ENCODE measurements at places on chromosomes 5 and 9.

DNA sequence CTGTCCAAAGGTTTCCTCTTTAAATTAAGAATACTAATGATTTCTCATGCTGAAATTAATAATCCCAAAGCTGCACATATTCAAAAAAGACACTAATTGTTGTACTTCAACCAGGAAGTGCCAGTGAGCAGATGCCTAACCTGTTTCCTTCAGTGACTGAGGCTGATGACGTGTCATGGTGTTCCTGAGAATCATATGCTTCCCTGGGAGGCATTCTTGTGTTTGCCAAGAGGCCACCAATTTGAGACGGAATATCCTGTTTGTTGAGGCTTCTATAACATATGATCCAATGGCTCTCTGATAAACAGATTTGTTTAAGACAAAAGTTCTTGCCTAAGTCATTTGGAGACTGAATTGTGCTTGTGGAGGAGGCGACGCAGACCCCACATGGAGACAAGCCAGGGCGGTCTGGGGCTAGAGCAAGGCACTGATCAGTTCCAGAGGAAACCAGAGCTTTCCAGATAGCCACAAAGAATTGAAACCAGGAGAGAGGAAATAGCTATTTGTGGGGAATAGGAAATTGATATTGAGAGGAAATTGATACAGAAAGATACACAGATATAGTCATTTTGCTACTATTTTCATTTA is 66.4 kb upstream of the ZNF608 start:
- no peaks in the 10 kb centered on the region for H3K36me3 ChIP-seq
- no peak for DNase-seq
- H3K4me3 ChIP-seq = no peak overlapping the region
- no peaks in the 10 kb centered on the region for H3K27me3 ChIP-seq
- H3K4me1 ChIP-seq = no peaks in the 10 kb centered on the region
- no peak overlapping the region for H3K27ac ChIP-seq

DNA sequence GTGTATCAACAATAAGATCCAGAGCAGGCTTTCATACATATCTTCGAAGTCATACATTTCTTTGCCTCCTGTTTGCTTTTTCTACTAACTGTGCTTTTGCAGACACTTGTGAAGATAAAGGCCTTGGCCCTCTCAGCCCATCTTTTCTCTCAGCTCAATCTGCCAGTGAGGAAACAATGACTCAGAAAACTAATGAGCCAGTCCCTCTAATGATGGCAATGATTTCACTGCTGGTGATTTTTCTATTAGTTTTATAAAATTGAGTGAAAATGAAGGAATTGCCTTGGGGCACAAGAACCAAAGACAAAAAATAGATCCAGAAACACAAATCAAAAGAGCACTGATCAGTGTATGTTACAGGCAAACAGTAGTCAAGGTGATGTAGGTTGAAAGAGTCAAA is 167.7 kb upstream of the PPP2R2B start:
- H3K36me3 ChIP-seq = no peaks in the 10 kb centered on the region
- no peak overlapping the region for H3K27ac ChIP-seq
- no peak for DNase-seq
- no peaks in the 10 kb centered on the region for H3K4me1 ChIP-seq
- H3K27me3 ChIP-seq = peaks cover 9% of the 10 kb centered on the region
- no peak overlapping the region for H3K4me3 ChIP-seq

DNA sequence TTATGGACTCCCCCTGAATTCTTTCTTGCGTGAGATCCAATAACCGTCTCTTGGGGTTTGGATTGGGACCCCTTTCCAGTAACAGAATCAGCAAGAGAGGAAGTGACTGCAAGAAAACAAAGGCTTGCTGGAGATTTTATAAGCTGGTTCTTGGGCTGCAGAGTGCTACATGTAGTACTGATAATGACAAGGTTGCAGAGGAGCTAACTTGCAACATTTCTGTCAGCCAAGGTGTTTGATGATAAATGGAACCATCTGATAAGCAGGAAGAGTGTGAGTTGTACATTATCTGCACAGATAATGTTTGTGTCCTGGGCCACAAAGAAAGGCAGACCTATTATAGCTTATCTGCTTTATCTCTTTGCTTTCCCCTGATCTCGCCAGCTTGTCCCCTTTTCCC is 37.1 kb downstream of the DNAJB5 start:
- H3K27ac ChIP-seq = no peak overlapping the region
- peaks cover 8% of the 10 kb centered on the region for H3K4me1 ChIP-seq
- H3K36me3 ChIP-seq = peaks cover 4% of the 10 kb centered on the region
- H3K27me3 ChIP-seq = no peaks in the 10 kb centered on the region
- H3K4me3 ChIP-seq = no peak overlapping the region
- DNase-seq = no peak

DNA sequence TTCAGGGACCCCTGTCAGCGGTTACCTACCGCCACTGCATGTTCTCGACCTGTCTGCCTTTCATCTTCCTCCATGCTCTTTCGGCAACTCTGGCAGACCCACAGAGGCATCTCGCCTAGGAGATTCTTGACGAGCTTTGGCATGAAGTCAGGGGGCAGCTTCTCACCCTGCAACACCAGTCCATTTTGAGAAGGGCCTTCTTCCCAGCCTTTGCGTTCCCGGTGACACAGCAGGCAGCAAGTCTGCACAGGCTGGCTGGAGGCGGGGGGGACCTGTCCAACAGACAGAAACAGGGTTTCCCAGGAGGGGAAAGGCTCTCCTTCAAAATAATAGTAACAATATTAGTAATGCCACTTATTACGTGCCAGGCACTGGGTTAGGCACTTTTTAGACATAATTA is 15.5 kb downstream of the FAM193B start:
- no peaks in the 10 kb centered on the region for H3K27me3 ChIP-seq
- no peak overlapping the region for H3K27ac ChIP-seq
- no peak for DNase-seq

DNA sequence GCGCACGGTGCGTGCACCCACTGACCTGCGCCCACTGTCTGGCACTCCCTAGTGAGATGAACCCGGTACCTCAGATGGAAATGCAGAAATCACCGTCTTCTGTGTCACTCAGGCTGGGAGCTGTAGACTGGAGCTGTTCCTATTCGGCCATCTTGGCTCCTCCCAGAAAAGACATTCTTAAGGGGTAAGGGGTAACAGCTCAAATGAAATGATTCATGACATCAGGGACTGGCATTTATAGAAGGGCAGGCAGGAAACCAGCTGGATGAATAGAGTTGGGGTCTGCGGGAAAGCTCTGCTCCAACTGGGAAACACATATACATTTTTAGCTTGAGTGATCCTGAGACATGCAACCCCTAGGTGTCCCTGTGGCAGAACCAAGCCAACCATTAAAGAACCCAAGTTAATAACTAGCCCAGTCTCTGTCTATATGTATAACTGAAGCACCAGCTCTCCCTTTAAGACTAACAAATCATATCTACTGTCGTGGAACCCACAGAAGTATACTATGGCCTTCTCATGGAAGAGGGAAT is 119.3 kb downstream of the LMNB1 start:
- DNase-seq = no peak
- peaks cover 3% of the 10 kb centered on the region for H3K36me3 ChIP-seq
- no peaks in the 10 kb centered on the region for H3K27me3 ChIP-seq
- no peak overlapping the region for H3K4me3 ChIP-seq
- no peak overlapping the region for H3K27ac ChIP-seq
- no peaks in the 10 kb centered on the region for H3K4me1 ChIP-seq

DNA sequence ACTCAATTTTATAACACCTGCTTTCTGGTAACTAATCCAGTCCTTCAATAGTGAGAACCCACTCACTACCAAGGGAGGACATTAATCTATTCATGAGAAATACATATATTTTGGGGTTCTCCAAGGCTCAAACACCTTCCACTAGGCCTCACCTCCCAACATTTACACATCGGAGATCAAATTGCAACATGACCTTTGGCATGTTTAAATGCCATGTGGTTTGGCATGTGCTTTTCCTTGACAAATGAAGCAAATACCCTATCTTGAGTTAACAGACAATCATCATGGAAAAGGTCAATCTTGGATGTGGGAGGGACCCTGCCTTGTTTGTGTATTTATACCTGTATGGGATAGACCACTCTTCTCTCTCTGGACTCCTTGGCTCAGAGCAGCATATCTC is 21.9 kb upstream of the SPINK14 start:
- H3K4me1 ChIP-seq = no peaks in the 10 kb centered on the region
- H3K27ac ChIP-seq = no peak overlapping the region
- DNase-seq = no peak

- H3K27ac ChIP-seq = no peak overlapping the region
- peaks cover 4% of the 10 kb centered on the region for H3K4me1 ChIP-seq
- H3K36me3 ChIP-seq = no peaks in the 10 kb centered on the region
- no peaks in the 10 kb centered on the region for H3K27me3 ChIP-seq
These were observed 137.8 kb upstream of the RETREG1 start for GRCh38 chr5:16754601-16755000.

DNA sequence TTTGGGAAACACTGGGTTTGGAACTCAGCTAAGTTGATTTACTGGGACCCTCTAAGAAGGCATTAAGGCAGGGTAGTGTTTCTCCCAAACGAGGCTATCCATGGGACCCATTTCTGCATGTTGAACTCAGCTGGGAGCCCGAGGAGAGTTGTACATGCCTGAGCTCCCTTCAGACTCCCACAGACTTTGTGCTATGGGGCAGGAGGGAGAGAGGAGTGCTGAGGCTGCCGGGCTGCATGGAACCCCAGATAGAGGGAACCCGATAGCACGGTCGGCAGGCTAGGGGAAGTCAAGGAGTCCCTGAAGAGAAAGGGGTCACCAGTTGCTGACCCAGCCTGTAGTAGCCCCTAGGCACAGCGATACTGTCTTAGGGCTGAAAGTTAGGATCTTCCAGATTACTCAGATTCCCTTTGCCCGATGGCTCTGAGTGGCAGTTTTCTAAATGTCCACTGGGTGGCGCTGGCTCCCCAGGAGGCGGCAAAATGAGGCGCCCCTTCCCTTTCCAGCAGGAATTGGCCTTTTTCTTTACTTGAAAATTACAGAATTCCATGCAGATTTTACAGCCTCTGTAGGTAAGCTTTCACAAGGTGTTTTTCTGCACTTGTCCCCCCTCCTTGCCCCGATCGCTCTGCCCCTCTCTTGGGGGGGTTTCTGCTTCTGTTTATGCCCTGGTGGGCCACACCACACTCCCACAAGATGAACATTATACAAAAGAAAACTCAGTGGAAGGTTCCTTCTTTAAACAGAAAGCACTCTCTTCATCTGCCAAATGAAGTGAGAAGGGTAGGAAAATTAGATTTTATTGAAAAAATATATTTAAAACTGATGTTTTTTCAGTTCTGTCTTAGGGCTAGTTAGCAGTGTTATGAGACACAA is 17.8 kb downstream of the NANS start:
- peak overlapping the region; percentile 47 for H3K4me3 ChIP-seq
- H3K27me3 ChIP-seq = no peaks in the 10 kb centered on the region
- peaks cover 26% of the 10 kb centered on the region for H3K4me1 ChIP-seq
- H3K27ac ChIP-seq = peak overlapping the region; percentile 81

GRCh38 chr9:18428661-18429060 is 45.3 kb upstream of the ADAMTSL1 start:
- H3K4me1 ChIP-seq = no peaks in the 10 kb centered on the region
- no peaks in the 10 kb centered on the region for H3K27me3 ChIP-seq

GRCh38 chr9:99023831-99024230 is 80.1 kb downstream of the COL15A1 start:
- H3K36me3 ChIP-seq = peaks cover 5% of the 10 kb centered on the region
- no peak for DNase-seq
- H3K27me3 ChIP-seq = no peaks in the 10 kb centered on the region

DNA sequence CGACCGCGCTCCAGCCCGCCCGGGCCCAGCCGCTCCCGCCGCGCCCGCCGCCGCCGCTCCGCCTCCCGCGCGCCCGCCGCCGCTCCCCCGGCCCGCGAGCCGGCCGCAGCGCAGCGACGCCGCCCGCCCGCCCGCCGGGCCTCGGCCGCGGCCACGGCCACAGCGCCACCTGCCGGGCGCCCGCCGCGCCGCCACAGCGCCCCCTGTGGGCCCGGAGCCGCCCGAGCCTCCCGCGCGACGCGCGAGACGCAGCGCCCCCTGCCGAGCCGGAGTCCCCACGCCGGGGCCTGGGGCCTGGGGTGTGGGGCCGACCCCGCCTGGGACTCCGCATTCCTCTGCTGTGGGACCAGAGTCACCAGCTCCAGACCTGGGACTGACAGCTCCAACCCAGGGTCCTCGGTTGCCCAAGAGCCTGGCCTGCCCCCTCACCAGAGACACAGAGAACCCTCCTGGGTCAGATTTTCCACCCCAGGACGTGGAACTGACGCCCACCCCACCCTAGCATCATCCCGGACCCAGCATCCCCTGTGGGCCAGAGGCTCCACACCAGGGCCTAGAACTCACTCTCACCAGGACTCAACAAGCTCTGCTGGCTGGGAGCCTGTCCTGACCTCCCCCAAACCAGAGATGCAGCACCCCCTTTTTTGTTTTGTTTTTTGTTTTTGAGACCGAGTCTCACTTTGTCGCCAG is at the start of gene RAPGEF1:
TSS of gene RAPGEF1 (minus strand) at position 118 of the 690 bp plus-strand sequence. CDS start 246 bp downstream, outside the sequence.
- H3K27me3 ChIP-seq = no peaks in the 10 kb centered on the region
- H3K36me3 ChIP-seq = peaks cover 6% of the 10 kb centered on the region
- peak; percentile 99 for DNase-seq
- H3K27ac ChIP-seq = peak within 1 kb of the TSS; percentile 83
- H3K4me3 ChIP-seq = peak within 1 kb of the TSS; percentile 94

DNA sequence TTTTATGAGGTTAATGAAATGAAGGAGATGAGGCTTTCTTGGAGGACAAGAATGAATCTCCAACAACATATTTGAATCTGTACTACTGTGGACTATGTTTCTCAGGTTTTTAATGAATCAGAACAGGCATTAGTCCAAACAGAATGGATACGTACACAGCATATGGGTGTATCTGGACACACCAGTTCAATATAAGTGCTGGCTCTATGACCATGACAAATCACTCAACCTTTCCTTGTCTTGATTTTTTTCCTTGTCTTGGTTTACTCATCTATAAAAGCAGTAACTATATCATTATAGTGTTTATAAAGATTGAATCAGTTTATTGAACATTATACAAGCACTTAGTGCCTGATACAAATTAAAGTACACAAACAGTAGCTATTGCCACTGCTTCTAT is 104.1 kb downstream of the AP3B1 start:
- no peaks in the 10 kb centered on the region for H3K27me3 ChIP-seq
- peaks cover 2% of the 10 kb centered on the region for H3K4me1 ChIP-seq
- no peak overlapping the region for H3K27ac ChIP-seq
- no peak overlapping the region for H3K4me3 ChIP-seq

GRCh38 chr9:16543225-16543624 is 327.2 kb downstream of the BNC2 start:
- no peak overlapping the region for H3K4me3 ChIP-seq
- no peaks in the 10 kb centered on the region for H3K36me3 ChIP-seq
- no peak for DNase-seq
- H3K27me3 ChIP-seq = no peaks in the 10 kb centered on the region
- no peaks in the 10 kb centered on the region for H3K4me1 ChIP-seq
- no peak overlapping the region for H3K27ac ChIP-seq

- H3K4me1 ChIP-seq = peaks cover 2% of the 10 kb centered on the region
- DNase-seq = no peak
- H3K4me3 ChIP-seq = no peak overlapping the region
- no peaks in the 10 kb centered on the region for H3K36me3 ChIP-seq
These were observed 246.7 kb upstream of the ADRA1B start for GRCh38 chr5:159669559-159669958.

DNA sequence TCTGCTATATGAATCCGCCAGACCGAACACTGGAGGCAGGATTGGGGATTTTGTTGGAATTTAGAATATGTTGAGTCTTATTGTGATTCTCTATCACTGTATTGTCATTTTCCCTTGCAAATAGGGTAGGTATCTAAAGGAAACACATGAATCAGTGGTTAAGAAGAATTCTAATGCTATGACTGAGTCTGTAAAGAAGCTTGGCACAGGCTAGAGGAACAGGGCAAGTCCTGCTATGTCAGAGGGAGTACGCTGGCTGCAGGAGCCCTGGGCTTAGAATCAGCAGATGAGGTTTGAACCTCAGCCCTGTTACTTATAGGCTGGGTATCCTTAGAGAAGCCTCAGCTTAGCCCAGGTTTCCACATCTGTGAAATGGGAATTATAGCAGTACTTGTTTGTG is 198.1 kb downstream of the NR3C1 start:
- H3K4me3 ChIP-seq = no peak overlapping the region
- H3K27me3 ChIP-seq = no peaks in the 10 kb centered on the region
- DNase-seq = no peak
- peaks cover 4% of the 10 kb centered on the region for H3K36me3 ChIP-seq

Data from activated naive CD8-positive, alpha-beta T cell treated with anti-CD3 and anti-CD28 coated beads, Interleukin-2, amount 10 ng/mL, durations not matched to agents 7 days and 5 days (primary cell).